ENCODE measurements at places on chromosomes 3 and 15.
A peak's percentile ranks its signal among the peaks of the same experiment; 100 is the strongest.

GRCh38 chr3:71022551-71023335 lies 560.8 kb downstream of the FOXP1 start:
- DNase-seq = no peak

DNA sequence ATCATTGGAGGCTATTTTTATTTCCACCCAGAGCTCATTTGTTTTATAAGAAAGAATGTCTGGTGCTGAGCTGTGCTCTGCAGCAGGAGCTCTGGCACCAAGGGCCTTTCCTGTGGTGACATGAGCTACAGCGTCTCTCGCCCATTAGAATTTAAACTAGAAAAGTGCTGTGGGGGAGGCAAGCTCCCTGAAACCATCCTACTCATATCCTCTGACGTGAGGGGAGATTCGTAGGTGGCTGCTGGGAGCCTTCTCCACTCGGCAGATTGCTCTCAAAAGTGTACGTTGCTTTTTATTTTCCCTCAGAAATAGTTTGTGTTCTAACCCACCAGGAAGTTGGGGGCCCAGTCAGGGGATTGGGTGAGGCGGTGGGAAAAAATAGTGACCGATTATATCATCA lies 76.3 kb upstream of the ARHGEF3 start:
- DNase-seq = no peak

DNA sequence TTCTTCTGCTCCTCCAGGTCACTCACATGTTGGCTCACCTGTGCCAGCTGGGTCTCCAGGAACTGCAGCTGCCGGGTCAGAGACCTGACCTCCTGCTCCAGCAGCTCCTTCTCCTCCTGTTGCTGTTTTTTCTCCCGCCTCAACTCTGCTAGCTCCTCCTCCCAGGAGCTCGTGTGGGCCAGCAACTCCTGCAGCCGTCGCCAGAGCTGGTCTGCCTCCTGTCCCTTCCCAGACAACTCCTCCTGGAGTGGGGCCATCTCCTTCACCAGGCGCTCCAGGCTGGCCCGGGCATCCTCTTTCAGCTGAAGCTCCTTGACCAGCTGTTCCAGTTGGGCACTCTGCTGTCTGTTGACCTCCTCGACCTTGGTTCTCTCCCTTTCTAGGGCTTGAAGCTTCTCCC lies 24.5 kb downstream of the CXCR6 start:
- no peak for DNase-seq

DNA sequence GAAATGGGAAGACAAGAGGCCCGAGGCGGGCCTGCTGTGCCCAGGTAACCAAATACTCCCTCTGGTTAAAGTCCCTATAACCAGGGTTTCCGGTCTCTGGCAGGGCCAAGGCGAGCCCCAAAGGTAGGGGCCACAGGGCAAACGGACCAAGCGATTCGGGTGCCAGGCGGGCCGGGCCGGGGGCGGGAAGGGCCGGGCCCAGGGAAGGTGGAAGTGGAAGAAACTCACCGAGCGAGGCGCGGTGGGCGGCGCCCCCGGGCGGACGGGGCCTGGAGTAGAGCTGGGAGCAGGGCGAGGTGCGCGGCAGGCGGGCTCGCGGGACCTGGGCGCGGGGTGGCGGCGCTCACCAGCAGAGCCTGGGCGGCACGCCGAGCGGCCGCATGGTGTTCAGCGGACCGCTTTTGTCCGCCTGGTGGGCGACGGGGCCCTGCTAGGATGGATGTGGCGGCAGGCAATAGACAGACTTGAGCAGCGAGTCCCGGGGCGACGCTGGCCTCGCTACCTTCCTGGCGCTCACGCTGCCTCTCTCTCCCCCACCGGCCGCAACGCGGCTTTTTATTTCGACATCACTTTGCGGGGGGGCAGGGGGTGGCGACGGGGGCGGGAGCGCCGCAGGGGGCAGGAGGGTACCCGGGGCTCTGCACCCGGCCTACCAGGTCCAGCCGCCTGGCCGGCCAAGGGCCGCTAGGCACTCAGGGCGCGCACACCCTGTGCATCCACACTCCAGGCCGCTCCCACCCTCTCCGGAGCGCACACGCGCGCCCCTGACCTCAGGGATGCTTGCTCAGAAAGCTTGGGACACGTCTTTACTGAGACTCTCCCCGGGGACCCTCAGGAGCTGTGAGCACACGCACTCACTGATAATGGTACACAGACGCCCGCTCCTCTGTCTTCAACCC lies at the start of gene GATA2:
GATA2 (minus strand) TSS at position 531 of the 899 bp plus-strand sequence. CDS start 6,170 bp downstream, outside the sequence.
- peak; percentile 65 for DNase-seq

GRCh38 chr3:133896002-133896761 lies 500 bp upstream of the RAB6B start:
- DNase-seq = no peak

GRCh38 chr3:13657660-13658435 lies 108.9 kb downstream of the FBLN2 start:
- peak; percentile 62 for DNase-seq

- no peak for DNase-seq
Measured at GRCh38 chr3:104536715-104537114, 830.0 kb upstream of the ALCAM start.

GRCh38 chr15:100924436-100924835 lies 5.3 kb downstream of the LRRK1 start:
- DNase-seq = no peak

DNA sequence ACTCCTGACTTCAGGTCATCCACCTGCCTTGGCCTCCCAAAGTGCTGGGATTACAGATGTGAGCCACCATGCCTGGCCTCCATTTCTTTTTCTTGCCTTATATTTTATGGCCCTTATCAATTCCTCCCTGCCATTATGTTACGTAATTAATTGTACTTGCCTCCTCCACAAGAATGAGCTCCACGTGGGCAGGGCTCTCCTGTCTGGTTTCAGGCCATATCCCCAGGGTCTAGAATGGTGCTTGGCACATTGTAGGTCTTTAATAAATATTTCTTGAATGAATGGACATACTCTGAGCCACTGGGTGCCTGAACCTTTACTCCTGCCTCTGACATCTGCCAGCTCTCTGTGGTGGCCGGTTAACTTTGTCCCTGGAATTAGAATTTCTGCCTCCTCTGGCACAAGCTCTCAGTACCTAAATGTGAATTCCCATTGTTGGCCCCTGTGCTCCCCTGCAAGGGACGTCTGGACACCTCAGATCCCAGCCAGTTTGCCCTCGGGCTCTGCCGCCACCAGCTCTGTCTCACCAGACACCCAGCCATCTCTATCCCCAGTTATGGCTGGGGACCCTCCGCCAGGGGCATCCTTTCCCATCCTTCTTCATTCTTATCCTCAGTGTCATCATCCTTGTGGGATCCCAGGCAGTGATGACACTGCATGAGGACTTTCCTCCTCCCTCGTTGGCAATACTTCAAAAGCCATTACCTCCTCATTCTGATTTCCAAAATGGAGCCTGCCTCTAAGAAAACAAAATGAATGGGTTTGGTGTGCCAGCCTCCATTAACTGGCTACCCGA lies 165.6 kb upstream of the SMAD3 start:
- DNase-seq = no peak

- no peak for DNase-seq
Measured at GRCh38 chr15:63392361-63393009, 10.8 kb upstream of the CA12 start.

DNA sequence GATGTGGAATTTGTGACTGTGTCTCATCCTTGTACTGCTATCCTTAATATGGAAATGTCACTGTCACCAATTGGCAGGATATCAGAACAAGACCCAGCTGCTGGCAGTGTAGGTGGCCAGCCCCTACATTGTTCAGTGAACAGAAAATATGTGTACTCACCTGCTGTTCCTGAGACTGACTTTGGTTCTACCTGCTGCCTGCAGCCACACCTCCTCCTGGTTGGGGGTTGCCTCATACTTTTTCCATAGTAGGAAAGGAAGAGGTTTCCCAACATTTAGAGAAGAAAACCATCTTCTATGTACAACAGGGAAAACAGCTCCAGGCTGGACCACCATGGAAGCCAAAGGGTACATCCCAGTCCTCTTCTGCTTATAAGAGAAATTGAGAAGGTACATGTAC lies 35.9 kb downstream of the SLC12A1 start:
- no peak for DNase-seq

DNA sequence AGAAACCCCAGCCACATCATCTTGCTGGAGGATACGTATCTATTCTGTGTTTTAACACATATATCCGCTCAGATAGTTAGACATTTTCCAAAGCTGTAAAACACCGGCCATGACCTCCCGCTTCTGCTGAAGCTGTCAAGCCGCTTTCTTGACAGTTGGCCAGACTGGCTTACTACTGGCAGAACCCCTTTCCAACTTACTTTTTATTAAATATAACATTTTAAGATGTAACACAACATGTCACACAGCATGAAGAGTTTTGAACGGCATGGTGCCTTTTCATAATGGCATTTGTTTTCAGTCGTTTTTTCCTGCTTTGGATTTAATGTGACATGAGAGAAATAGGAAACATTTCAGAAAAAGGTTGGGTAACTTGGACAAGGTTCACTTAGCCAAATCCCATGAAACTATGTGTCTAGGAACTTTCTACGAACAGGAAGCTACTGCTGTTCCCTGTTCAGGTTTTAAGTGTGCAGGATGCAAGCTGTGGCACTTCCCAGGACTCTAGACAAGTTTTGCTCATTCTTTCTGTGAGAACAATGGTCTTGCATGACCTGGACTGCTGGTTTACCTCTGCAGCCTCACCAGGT lies 281.4 kb downstream of the THSD4 start:
- no peak for DNase-seq

GRCh38 chr15:90701880-90702630 lies 15.1 kb upstream of the BLM start:
- DNase-seq = no peak

DNA sequence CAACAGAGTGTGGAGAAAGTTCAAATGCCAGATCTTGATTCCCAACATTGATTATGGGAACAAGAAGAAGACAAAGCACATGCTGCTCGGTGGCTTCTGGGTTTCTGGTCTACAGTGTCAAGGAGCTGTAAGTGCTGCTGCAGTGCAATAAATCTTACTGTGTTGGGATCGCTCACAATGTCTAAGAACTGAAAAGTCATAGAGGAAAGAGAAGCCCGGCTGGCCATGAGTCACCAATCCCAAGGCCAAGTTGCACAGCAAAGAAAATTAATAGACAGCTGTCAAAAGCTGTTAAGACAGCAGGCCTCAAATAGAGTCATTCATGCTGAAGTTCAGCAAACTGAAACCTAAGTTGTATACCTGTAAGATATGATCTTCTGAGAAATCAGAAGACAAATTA lies 33.2 kb upstream of the SPPL2A start:
- peak; percentile 52 for DNase-seq

DNA sequence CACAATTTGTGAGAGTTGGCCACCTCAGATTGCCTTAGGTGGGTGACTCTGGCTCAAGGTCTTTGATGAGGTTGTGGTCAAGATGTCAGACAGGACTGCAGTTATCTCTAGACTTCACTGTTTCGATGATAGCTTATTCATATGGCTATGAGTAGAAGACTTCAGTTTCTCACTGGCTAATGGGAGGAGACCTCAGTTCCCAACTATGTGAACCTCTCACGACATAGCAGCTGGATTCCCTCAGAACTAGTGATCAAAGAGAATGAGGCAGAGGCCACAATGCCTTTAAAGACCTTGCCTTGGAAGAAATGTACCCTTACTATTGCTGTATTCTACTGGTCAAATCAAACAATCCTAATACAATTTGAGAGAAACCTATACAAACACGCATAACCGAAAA lies 607.5 kb upstream of the ROBO2 start:
- no peak for DNase-seq

DNA sequence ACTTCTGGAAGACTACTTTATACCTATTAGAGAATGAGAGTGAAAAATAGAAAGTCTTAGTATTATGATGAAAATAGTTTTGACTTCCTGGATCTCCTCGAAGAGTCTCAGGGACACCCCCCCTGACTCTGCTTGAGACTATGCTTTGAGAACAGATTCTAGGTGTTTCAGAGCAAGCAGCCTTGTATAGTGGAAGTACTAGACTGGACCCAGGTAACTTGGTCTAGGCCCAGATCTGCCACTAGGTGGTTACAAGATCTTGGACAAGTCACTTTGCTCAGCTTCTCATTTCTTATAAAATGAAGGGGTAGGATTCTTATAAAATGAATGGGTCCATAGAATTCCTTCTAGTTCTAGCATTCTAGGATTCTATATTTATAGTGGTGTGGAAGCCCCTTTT lies 9.1 kb downstream of the ABHD5 start:
- no peak for DNase-seq

GRCh38 chr3:135556174-135556573 lies 409.4 kb upstream of the PPP2R3A start:
- DNase-seq = no peak

- DNase-seq = peak; percentile 90
Measured at GRCh38 chr3:184250167-184250828, 826 bp downstream of the EEF1AKMT4 start.

DNA sequence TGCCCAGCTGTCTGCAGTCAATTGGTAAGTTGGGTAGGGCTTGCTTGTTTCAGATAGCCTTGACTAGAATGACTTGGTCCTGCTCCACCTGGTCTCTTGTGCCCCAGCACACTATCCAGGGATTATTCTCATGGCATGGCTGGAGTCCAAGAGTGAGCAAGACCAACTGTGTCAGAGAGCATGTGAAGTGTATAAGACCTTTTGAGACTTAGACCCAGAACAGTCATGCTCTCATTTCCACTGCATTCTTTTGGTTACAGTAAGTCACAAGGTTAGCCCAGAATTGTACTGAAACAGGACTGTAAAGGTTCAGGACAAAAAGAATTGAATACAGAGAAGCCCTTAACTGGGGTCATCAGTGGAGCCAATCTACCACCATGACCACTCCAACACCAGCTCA lies 650.8 kb upstream of the ADAMTS9 start:
- DNase-seq = no peak

DNA sequence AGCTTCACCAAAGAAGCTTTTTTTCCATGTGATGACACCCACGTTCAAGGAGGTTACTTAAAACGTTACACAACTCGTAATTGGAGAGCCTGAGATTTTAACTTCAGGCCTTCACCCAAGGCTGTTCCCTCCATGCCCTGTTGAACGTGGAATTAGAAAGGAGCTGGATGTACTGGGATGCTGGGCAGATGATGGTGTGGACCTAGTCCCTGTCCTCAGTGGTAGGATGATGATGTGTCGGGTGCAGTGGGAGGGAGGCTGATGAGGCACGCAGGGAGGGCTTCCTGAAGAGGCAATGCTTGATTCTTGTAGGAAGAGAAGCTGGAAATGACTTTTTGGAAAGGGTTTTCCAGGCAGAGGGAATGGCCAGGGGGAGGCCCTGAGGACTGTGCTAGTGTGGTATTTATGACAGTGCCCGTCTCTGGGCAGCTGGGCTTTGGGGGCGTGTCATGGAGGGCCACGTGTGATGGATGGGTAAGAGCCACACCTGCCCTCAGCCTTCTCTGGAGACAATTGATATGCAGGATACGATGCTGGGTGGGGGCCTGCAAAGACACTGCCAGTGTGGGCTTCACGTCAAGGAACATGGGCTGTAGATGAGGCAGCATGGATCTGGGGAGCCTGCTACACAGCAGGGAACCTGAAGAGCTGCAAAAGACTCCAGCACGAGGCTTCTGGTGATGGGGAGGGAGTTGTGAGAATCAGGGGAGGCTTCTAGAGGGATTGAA lies 15.3 kb downstream of the SYNM start:
- DNase-seq = no peak

- DNase-seq = no peak
Measured at GRCh38 chr3:140920029-140920428, 21.6 kb upstream of the SLC25A36 start.
